ENCODE measurements at places on chromosomes 2 and 18.

DNA sequence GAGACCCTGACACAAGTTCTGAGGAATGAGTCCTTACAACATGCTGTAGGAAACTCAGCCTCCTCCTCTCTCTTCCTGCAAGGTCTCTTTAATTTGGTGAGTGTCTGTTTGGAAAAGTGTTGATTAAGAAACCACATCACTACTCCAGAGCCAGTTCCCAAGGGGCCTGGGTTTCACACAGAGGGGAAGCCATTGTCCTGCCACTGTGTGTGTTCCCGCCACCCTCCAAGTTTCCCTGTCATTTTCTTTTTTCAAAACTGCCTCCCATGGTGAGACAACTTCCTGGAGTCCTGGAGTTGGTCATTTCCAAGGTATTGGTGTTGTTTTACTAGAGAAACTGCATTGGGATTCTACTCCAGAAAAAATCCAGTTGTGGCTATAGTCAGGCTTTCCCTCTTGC lies 232.0 kb upstream of the PARD3B start:
- no peak for DNase-seq

DNA sequence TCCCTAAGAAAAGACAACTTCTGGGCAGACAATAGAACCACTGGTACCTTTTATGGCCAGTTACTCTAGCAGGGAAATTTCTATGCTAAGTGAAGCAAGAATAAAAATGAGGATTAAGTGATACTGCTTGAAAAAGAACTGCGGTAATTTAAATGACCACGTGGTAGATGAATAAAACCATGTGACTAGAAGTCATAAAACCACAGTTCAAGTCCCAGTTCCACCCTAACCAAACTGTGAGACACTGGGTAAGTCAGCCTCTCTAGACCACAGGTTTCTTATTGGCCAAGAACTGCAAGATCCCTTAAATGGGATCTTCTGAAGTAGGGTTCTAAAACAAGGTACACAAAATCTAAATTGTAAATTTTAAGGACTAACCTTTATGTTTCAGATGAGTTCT lies 12.7 kb downstream of the TMEM237 start:
- no peak for DNase-seq

GRCh38 chr2:174574657-174575056 lies 22.9 kb downstream of the WIPF1 start:
- DNase-seq = no peak

GRCh38 chr2:187117483-187117882 lies 268.5 kb upstream of the ZSWIM2 start:
- DNase-seq = no peak

DNA sequence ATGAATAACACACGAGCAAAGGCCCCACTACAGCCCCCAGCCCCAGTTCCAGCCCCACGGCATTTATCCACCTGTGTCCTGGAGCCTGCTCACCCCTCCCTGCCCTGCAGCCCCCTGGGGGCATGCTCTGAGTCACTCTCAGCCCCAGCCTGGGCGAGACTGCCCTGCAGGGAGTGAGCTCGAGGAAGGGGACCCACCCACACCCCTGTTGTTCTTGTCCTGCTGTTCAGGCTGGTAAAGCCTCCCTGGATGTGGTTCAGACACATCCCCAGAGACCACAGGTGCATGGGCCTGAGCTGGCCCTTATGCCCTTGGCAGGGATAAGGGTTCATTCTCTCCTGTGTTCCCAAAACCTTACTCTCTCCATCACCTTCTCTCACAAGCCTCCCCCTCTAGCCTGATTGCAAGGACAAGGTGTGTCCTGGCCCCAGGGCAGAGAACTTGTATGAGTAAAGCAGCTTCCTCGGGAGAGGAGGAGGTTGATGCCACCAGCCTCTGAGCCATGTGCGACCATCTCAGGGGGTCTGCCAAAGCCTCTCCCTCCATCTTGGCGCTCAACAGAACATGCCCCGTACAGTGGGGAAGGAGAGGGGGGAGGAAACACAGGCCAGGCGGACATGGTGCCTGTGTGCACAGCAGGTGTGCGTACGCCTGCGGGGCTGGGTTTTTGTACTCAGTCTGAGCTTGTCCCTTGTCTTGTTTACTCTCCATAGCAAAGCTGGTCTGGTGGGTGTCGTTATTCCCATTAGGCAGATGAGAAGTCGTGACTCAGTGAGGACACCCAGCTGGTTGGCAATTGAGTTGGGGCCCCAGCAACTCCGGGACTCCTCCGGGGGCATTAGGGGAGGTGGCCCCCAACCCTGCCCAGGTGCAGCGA lies 64.4 kb downstream of the CIB4 start:
- DNase-seq = no peak

- DNase-seq = no peak
These were observed 107.6 kb upstream of the RMP24 start for GRCh38 chr18:35864916-35865315.

DNA sequence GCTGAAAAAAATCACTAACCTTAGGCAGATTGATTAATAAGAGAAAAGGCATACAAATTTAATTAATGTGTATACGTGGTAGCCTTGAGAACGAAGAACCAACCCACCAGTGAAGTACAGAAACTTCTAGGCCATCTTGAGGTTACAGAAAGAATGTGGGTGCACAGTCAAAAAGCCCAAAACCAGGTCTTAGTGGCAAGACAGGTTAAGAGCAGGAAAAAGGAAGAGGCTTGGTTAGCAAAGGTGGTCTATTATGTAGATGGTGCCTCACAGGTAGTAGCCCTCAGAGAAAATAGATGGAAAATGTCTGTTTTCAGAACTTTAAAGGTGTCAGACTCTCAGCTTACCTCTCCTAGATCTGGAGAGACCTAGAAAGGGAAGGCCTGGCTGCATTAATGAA lies 22.0 kb upstream of the SLC35G4 start:
- DNase-seq = no peak

GRCh38 chr2:139876321-139876720 lies 1096.1 kb upstream of the NXPH2 start:
- no peak for DNase-seq

DNA sequence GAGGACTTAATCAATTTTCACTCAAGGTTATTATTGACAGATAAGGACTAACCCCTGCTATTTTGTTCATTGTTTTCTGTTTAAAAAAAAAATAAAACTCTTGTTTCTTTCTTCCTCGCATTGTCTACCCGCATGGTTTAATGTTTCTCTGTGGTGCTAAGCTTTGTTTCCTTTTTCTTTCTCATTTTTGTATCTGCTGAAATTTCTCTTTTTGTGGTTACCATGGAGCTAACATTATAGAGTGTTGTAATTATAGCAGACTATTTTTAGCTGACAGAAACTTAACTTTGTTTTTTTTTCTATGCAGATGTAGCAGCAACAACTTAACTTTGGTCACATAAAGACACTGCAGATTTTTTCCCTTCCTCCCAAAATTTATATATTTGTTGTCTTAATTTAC lies 43.1 kb upstream of the CHN1 start:
- no peak for DNase-seq

- DNase-seq = no peak
These were observed 139.8 kb upstream of the HS6ST1 start for GRCh38 chr2:128458505-128458904.

GRCh38 chr18:68178921-68179320 lies 536.0 kb downstream of the TMX3 start:
- DNase-seq = no peak

DNA sequence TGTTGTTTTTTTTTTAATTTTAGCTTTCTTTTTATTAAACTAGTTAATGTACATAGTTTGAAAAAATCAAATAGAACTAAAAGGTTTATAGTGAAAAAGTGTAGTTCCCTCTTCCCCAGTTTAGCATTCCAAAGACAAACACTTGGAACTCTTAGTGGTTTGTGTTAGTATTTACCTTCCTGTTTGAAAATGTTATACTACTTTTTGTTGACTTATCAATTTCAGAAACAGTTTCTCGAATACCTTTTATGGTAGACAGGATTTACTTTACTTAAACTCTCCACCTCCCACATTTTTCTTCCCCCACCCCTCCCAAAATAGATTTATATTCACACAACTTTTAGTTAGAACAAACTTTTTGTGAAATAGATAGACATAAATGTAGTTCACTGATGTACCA lies 26.7 kb downstream of the PLEKHA3 start:
- DNase-seq = no peak

GRCh38 chr2:105567996-105568494 lies 169.2 kb upstream of the FHL2 start:
- DNase-seq = no peak

DNA sequence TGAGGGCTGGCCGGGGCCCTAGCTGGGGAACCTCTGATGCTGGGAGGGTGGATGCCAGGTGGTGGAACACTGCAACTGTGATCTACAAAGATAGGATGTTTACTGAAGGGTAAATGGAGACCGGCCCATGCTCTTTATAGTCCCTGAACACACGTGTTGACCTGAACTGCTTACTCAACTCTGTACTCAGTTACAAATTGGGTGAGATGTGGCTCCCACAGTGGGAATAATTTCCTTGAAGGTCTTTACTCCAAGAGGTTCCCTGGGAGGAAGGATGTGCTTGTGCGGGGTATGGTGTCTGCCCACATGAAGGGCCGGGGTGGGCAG lies 254.1 kb downstream of the PRKCE start:
- no peak for DNase-seq

DNA sequence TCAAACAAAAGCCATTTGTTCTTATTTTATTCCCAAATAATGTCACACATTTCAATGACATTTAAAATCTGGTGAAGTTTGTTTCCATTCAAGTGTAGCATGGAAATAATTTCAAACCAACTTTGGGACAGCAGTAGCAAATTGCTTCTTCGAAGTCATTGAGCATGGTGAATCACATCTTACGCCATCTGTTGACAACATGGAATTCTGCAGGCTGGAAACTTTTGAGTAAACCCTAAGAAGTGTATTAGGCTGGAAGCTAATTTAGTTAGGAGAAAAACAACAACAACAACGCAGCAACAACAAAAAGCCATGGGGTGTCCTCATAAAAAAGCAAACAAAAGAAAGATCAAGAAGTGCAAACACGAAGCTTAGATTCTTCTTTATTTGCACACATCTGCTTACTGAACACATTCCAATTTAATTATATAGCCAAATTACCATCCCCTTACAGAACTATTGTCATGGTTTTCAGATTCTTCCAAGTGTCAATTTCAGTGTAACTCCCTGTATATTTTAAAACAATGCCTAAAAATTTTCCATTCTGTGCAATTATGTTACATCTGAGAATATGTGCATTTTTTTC lies 659.0 kb upstream of the CDH7 start:
- no peak for DNase-seq
